ENCODE measurements at places on chromosomes 5 and 9. TPM values are rescaled to one million over a fixed set of nuclear protein-coding genes. Genes with fewer than 3 reads are reported as not detected.

Gene NEUROG1
- total RNA-seq = not detected

- no peaks in the 10 kb centered on the region for H3K27me3 ChIP-seq
- peak overlapping the region; percentile 53 for H3K27ac ChIP-seq
- peaks cover 9% of the 10 kb centered on the region for H3K4me1 ChIP-seq
- H3K4me3 ChIP-seq = no peak overlapping the region
Measured at GRCh38 chr5:132342291-132343180, 27.0 kb upstream of the SLC22A5 start.

DNA sequence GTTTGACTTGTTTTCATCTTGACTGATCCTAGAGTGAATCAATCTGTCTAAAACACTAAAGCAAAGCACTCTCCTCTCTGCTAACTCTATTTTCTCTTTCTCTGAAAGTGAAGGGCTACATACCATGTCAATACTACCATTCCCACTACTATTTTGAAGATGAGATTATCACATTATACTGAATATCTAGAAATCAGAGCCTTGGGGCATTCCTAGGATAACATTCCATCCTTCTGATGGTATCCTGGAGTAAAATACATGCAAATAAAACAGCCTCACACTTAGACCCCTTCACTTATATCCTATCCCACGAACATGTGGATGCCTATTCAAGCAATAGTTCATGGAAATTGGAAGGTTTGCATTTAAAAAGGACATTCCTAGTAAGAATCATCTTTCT lies 309.3 kb upstream of the ACTBL2 start:
- no peak for DNase-seq
- no peaks in the 10 kb centered on the region for H3K4me1 ChIP-seq
- no peaks in the 10 kb centered on the region for H3K27me3 ChIP-seq
- H3K4me3 ChIP-seq = no peak overlapping the region
- no peaks in the 10 kb centered on the region for H3K36me3 ChIP-seq

DNA sequence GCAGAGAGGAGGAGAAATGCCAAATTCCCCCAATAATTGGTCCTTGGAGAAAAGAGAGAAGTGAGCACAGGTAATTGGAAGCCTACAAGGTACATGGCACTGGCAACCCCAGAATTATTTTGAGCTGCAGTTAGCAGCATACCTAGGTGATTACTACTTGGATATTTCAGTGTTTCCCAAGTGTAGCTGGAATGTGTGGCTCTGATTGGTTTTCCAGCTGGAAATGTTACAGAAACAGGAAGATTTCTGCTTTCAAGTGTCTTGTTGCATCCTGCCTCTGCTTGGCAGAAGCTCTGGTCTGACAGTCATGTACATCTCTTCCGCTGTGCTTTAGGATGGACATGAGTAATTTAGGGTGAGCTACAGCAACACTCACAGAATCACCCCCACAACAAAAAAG lies 262.1 kb downstream of the ENC1 start:
- no peaks in the 10 kb centered on the region for H3K27me3 ChIP-seq
- H3K36me3 ChIP-seq = no peaks in the 10 kb centered on the region
- peaks cover 66% of the 10 kb centered on the region for H3K4me1 ChIP-seq
- DNase-seq = no peak

Gene TGFBR1
- 25.7 TPM for total RNA-seq

Gene GRM6
- total RNA-seq = not detected

GRCh38 chr5:96372726-96373380 lies 60.2 kb downstream of the PCSK1 start:
- no peaks in the 10 kb centered on the region for H3K27me3 ChIP-seq
- H3K4me3 ChIP-seq = no peak overlapping the region
- H3K36me3 ChIP-seq = no peaks in the 10 kb centered on the region
- no peak for DNase-seq
